NCI-H1092 treated with DMSO at 0.1 percent for 48 hours (cell line): ENCODE measurements at places on chromosomes 2 and 18.

- DNase-seq: no peak
Observed at GRCh38 chr2:101720732-101721131, 23.2 kb downstream of the MAP4K4 start.

- no peak for DNase-seq
Observed at GRCh38 chr2:165126244-165126643, 77.6 kb downstream of the SCN3A start.

- DNase-seq: no peak
Observed at GRCh38 chr2:230920167-230920566, 4.9 kb downstream of the GPR55 start.

GRCh38 chr2:235156055-235156454, 204.2 kb downstream of the SH3BP4 start:
- no peak for DNase-seq

DNA sequence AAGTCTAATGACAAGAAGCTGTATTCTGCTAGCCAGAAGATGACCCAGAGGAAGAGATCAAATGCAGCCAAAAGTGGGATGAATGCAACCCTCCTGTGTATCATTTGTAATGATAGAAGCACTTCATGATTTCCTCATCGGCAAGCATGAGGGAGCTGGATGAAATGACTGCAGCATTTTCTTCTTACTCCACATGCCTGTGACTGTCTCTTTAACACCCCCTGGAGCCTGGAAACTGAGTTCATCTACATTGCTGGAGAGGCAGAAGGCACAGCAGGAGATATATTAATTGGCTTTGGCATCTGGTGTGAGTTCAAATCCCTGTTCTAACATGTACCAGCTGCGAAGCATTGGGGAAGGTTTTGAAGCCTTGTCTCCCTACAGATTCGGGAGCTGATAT, 37.7 kb downstream of the ID2 start:
- DNase-seq: no peak

DNA sequence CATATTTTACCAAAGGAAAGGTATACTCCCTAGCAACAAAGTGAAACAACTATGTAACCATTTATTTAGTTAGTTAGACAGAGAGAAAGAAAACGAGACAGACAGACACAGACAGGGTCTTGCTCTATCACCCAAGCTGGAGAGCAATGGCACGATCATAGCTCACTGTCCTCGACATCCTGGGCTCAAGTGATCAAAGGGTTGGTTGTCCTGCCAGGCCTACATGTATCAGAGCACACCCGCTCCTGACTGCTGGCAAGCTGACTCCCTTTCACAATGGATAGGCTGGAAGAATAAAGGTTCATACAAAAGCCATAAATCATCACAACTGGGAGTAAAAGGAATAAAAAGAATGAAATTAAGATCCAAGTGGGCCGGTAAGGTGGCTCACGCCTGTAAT, 53.5 kb downstream of the ATL2 start:
- no peak for DNase-seq

- no peak for DNase-seq
Observed at GRCh38 chr2:102664471-102664909, 45.1 kb downstream of the SLC9A2 start.

GRCh38 chr2:179550214-179550613, 285.6 kb upstream of the SESTD1 start:
- DNase-seq: no peak

DNA sequence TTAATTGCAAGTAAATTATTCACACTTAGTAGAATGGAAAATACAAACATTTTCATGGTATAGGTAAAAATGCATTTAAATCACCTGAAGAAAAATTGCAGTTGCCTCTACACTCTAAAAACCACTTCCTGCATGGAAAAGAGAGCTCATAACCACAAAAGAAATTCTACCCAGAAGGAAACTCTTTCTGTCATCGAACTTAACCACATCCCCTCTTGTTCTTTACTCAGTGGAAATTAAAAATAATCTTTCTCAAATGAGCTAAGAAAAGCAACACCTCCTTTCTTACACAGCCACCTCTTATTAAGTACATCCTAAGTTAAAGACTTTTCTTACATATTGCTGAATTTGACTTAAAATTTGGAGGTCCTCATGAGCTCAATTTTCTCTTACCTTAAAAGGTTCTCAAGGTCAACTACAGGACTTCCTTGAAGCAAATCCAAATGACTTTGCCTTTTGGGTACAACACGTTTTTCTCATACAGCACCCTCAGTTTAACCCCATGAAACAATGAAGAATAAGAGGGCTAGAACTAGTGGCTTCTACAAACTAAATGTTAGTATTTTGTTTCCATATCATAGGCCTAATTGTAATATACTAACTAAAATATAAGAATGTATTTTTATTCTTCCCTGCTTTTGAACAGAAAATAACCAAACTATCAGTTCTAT, 109.1 kb upstream of the CRIM1 start:
- no peak for DNase-seq

- no peak for DNase-seq
Observed at GRCh38 chr2:238291550-238292281, 3.3 kb upstream of the PER2 start.
